ENCODE measurements at places on chromosomes 12 and 14.

DNA sequence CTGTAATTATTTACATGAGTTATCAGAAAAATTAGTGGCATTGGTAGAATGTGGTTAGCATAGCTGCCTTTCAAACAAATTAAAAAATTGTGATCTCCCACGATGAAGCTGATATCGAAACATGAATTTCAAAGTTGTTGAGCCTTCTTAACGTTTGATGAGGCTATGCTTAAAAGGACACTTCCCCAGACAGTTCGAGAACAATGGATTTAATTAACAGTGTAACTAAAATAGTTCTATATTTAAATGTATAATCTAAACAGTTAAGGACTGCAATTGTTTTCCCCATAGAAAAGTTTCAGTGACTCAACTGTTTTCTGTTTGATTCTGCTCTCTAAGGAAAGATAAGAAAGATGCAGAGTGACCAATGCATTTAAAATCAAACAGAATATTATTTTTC lies 1.6 kb downstream of the CLEC2B start:
- ATAC-seq: no peak

DNA sequence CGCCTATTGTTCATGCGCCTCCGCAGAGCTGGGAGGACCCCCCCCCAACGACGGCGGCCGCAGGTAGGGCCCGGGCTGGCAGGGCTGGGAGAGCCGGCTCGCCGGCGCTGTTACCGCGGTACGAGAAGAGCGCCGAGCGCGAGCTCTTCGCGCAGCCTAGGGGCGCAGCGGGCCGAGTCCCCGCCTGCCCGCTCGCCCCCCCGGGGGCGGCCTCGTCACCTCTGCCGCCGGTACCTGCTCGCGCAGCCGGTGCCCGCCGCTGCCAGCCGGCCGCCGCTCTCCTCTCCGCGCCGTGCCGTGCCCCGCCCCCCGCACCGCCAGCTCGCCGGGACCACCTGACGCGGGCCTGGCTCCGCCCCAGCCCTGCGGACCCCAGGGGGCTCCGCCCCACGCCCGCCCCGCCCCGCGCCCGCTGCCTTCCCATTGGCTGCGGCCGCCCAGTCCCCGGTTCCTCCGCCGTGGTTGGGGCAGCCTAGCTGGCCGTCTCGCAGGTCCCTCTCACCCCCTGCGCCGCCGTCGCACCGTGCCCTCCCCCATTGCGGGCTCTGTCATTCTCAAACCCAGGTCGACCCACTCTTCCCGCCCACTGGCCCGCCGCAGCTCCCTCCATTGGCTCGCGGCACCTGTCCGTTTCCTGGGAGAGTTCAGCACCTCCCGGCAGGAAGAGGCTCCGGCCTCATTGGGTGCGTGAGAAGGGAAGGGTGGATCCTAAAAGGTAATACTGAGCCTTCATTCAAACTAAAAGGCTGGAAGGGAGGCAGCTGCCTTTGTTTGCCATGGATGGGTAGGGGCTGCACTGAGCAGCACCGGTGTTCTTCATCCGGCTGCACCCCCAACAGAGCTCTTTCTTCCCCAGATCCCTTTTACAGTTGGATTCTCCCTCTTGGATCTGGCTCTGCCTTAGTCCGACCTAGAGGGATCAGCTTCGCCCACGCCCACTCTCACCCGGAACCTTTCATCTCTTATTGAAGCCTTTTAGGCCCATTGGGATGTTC lies at the start of gene MAP3K9:
TSS of gene MAP3K9 (minus strand) at position 289 of the 995 bp plus-strand sequence. CDS start 342 bp downstream, outside the sequence.
- peak; percentile 92 for ATAC-seq

- no peak for ATAC-seq
Observed at GRCh38 chr14:21614240-21614639, 20.5 kb downstream of the OR10G2 start.

GRCh38 chr12:27667540-27667939 lies 28.7 kb upstream of the REP15 start:
- ATAC-seq: no peak

- peak; percentile 30 for ATAC-seq
Observed at GRCh38 chr12:92025462-92026207, 120.0 kb downstream of the BTG1 start.

- peak; percentile 67 for ATAC-seq
Observed at GRCh38 chr14:55329999-55330710, 58.9 kb downstream of the FBXO34 start.

GRCh38 chr14:20803223-20803622 lies 579 bp upstream of the RNASE1 start:
- no peak for ATAC-seq

DNA sequence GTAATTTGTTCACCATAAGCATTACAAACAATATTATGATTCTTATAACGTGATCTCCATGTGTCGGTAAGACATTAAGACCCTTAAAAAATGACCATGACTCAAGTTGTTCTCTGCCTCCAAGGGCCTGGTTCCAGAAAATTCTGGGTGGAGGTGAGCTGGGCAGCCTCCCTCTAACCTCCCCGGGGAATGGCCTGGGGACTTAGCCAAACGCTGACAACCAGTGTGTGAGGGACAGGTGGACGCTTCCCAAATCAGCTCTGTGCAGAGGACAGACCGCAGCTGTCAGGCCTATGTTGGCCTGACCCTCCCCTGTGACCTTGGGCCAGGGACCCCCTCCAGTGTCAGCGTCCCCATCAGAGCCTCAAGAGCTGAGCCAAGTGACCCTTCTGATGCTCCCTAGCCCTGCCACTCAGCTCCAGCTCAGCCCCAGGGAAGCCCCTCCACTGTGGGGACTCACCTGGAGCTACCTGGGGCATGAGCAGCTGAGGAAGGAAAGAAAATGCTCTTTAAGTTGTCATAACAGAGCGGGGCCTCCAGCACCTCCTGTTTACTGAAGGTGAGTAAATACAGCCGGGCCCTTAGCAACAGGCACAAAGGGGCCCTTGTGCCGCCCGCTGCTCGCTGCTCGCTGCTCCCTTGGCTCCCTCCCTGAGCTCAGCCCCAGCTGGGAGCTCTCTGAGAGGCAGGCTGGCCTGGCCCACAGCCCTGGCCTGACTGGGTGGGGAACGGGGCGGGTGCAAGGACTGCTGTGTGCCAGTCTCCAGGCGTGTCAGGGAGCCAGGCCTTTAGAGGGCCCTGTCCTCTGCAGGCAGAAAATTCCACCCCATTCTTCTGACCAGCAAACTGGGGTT lies 116.6 kb downstream of the CALM1 start:
- ATAC-seq: no peak

- no peak for ATAC-seq
Observed at GRCh38 chr12:83573671-83574070, 887.0 kb downstream of the TMTC2 start.

DNA sequence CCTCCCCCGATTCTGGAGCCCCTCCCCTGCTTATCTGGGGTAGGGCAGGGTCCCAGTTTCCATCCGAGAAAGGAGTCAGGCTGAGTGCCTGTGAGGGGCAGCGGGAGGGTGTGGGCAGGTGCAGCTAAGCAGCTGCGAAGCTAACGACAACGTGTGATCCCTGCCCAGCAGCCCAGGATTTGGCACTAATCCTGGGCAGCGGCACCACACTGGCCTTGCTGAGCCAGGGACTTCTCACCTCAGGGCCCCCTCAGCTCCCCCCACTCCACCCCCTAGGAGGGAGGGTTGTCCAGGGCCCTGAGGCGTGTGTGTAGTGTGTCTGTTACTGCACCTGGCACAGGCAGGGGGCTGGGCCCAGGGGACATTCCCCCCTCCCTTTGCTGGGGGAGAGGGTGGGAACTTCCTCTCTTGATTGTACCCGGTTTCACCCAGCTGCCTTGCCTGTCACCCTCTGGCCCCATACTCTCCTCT lies 1.8 kb downstream of the SMIM41 start:
- ATAC-seq: peak; percentile 34

DNA sequence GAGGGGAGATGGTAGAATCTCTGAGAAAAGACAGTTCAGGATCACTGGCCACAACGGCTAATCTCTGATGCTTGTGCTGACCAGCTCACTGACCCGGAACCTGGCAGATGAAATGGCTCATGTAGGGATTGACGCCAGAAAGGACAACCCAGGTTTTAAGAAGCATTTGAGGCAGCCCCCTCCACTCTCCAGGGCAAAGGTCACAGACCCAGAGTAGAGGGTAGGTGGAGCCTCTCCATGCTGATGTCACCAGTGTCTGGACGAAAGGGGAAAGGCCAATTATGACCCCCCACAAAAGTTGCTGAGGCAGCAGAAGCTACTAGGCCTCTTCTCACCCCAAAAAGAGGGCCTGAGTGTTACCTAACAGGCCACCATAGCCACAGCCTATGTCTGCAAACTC lies 1.2 kb downstream of the METTL1 start:
- no peak for ATAC-seq

DNA sequence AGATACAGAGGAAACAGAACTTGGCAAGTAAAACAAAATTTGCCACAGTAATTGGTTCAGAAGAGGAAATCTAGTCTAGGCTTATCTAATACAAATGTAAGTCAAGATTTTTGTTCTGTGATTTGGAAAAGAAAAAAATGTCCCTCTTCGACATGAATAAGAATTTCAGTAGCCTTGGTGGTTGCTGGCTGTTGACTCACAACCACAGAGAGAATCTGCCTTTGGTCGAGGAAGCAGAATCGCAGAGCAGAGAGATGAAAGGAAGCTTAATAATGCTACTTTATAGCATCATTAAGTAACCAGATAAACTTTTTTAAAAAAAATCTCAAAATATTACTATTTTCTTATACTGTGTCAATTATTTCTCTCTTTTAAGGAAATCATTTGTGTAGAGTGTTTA lies 1096.6 kb downstream of the FLRT2 start:
- ATAC-seq: no peak

DNA sequence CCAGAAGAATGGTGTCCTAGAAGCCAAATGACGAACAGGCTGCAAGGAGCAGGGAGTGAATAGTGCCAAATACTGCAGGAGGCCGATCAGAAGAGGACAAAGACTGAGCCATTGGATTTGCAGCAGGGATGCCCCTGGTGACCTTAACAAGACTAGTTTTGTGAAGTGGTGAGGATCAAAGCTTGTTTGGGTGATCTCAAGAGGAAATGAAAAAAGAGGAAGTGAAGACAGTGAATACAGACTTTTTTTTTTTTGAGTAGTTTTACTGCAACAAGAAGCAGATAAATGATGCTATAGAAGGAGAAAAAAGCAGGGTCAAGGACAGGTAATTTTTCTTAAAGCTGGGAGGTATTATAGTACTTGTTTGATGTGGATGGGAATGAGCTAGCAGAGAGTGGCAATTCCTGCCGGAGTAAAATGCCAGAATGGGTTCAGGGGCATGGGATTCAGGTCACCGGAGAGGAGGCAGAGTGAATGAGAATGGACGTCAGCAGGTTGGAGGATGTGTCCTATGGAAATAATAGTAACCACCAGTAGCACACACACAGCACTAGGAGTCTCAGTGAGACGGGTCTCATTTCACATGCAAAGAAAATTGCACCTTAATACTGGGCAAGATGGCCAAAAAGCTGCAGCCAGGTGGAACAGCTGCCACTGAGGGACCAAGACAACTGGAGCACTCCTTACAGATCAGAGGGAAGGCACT lies 345.8 kb upstream of the CCDC196 start:
- no peak for ATAC-seq

- no peak for ATAC-seq
Observed at GRCh38 chr12:84857525-84858208, 54.9 kb downstream of the SLC6A15 start.

Data from activated CD4-positive, CD25-positive, alpha-beta regulatory T cell treated with anti-CD3 and anti-CD28 coated beads, Interleukin-2, amount 50 U/mL, for 24 hours (primary cell).